ENCODE measurements at places on chromosomes 16 and 17.

DNA sequence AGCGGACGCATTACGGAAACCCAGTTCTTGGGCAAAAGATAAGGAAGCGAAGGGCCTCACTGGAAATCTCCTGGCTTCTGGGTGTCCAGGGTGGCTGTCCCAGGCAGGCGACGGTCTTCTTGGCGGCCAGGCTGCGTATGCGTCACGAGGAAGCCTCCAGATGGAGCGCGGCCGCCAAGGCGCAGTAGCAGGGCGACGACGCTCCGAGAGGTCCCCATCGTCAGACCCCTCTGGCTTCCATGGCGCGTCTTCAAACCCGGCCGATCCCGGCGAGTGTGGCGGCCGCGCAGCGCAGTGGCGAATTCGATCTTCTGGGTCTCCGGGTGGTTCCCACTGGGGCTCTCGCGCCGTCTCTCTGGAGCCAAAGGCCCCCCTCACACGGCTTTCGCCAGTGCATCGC is 13.8 kb upstream of the ANKRD40CL start:
- no peak for DNase-seq

- DNase-seq = no peak
Measured at GRCh38 chr16:54136276-54136625, 150.3 kb downstream of the IRX3 start.

DNA sequence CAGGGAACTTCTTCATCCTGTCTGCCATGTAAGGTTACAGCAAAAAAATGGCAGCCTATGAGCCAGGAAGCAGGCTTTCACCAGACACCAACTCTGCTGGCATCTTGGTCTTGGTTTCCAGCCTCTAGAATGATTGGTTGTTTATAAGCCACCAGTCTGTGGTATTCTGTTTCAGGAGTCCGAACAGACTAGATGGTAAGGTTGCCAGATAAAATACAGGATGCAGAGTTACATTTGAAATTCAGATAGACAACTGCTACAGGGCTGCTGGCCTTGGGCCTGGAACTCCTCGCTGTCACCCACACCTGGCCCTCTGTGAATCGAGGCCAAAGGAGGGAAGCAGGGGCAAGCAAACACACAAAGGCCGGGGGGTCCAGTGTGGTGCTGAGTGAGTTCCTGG is 478.8 kb upstream of the CCL2 start:
- no peak for DNase-seq

- DNase-seq = no peak
Measured at GRCh38 chr17:6420173-6420641, 14.7 kb downstream of the AIPL1 start.

DNA sequence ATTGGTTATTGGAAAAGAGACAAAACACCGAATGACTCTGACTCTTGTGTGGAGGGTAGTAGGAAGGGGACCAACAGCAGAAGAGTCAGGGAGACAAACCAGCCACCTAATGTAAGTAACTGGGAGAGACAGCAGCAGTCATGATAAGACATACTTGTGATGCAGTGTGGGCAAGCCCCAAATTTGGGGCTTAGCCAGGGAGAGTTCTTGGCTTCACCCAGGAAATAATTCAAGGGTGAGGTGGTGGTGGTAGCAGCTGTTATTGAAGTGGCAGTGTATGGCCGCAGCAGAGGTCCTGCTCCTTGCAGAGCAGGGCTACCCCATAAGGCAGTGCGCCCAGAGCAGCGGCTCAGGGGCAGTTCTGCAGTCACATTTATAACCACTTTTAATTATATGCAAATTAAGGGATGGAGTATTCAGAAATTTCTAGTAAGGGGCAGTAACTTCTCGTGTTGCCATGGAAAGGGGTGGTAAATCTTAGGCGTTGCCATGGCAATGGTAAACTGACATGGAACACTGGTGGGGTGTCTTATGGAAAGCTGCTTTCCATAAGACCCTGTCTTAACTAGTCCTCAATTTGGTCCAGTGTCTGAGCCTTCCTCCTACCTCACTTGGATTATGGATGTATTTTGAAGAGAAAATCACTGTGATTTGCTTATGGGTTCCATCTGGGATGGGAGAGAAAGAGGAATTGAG is 317.1 kb downstream of the PHKB start:
- no peak for DNase-seq

DNA sequence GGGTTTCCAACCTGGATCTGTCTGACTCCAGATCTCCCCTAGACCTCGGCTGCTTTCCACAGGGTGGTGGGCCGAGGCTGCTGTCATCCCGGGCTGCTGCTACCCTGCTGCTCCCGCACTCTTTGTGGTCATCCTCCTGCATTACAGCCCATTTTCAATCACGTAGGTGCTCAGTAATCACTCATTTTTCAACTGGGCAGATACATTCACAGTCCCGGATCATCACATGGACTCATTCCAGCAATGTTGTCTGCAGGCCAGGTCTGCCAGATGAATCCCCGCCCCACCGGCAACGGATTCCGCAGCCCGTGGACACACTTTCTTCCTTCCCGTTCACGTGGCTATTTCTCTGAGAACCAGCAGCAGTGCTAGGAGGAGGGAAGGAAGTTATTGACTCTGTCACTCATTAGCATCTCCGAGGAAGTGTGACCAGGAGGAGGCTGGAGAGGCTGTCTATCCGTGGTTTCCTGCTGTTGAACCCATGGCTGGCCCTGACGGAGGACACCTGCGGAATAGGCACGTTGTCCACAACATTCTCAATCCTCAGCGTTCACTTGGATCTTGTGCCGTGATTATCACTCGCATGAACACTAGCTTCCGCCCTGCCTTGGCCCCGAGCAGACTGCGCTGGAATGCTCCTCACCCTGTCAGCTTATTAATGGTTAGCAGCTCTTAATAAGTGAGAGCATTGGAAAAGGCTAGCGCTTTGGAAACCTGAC is 14.7 kb upstream of the ZCCHC14 start:
- no peak for DNase-seq

DNA sequence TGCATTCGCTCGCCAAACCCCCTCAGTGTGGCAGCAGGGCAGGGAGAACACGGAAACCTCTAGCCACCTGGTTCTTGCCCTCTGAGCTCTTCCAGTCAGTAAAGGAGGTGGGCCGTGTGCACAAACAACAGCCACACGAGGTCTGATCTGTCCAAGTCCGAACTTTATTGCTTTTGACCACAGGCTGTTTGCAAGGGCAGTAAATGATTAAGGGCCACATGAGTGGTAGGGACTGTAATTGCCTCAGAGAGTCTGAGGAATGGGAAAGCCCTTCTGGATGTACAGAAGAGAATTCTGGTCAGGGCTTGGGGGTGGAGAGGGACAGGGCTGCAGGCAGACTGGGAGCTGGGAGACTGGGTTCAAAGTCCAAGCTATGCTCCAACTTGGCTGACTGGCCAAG is 75.7 kb upstream of the LHX1 start:
- DNase-seq = no peak

DNA sequence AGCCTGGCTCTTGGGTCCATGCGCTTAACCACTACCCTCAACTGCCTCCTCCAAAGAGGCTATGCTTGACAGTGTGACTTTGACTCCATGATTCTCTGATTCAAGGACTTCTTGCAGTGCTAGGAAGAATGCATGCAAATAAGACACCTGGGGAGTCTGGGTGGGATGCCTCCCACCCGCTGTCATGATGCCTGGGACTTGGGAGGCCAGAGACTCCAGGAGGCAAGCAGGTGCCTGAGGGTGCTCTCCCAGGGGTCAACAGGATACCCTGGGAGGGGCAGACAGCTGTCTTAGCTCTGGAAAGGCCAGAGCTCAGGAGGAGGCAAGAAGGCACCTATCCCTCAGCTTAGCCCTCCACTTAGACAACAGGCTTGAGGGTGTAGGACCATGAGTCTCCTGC is 38.4 kb downstream of the SRCIN1 start:
- no peak for DNase-seq

DNA sequence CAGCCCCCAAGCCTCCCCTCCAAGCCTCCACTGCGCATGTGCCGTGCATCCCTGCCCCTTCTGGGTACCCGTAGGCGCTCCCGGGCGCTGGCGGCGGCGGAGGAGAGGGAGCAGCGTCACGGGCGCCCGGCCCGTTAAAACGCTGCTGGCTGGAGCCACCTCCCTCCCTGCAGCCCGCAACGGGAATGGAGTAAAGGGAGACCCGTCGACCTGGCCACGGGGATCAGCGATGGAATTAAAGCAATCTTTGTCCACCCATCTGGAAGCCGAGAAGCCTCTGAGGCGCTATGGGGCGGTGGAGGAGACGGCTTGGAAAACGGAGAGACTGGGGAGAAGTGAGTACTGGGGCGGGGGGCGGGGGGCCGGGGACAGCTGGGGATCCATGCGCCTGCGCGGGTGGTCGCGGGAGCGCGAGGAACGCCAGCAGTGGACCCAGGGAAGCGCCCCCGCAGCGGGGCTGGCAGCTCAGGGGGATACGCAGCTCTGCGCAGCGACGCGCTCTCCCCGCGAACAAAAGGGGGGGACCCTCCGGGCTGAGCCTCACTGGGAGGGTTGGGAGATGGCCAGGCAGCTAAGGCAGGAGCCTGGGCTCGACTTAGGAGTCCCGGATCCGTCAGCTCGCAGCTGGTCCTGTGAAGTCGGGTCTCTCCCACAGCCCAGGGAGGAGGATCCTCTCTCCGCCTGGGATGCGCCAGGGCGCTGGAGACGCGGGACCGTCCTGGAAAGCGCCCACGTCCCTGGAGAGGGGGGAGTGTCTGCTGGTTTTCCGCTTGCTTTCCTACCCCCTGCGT is at the start of gene BMERB1:
TSS of gene BMERB1 (plus strand) at position 164 of the 791 bp plus-strand sequence. CDS start at position 230, 66 bp downstream.
- DNase-seq = peak; percentile 37

DNA sequence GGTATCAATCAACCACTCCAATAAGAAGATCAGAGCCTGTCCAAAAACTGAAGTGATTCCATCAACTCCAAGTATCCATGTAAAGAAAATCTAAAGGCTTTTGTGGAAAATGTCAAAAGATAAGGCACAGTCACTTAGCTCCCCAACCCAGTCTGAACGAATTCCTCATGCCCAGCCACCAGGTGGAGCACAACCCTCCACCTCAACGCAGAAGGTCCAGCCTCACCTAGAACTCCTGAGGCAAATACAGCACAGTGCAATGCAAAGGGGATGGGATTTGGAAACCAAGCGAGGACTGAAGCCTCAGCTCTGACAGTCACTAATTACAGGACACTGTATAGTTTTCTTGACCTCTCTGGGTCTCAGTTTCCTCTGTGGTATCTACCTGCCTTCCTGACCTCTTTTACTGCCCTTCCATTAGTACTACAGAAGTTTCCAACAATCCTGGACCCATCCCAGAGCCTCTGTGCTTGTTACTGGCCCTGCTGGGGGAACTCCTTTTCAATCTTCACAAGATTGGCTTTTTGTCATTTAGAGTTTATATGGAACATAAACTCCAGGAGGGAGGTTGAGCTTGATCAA is 2.0 kb downstream of the NCBP3 start:
- DNase-seq = no peak

- no peak for DNase-seq
Measured at GRCh38 chr16:71927787-71928186, 32.5 kb downstream of the IST1 start.

DNA sequence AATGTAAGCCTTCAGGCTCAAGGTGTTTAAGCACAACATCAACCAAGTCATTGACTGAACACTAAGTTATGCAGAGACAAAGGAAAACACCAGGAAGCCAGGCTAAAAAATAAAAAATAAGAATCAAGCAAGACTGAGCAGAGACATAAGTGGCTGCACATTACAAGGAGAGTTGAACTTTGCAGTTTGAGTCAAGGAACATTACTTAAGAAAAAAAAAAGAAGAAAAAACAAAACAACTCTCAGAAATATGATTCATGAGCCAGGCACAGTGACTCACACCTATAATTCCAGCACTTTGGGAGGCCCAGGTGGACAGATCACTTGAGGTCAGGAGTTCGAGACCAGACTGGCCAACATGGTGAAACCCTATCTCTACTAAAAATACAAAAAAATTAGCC is 168.1 kb downstream of the C16orf95 start:
- DNase-seq = no peak

- DNase-seq = no peak
Measured at GRCh38 chr16:5681966-5682365, 584.4 kb upstream of the EEF2KMT start.

DNA sequence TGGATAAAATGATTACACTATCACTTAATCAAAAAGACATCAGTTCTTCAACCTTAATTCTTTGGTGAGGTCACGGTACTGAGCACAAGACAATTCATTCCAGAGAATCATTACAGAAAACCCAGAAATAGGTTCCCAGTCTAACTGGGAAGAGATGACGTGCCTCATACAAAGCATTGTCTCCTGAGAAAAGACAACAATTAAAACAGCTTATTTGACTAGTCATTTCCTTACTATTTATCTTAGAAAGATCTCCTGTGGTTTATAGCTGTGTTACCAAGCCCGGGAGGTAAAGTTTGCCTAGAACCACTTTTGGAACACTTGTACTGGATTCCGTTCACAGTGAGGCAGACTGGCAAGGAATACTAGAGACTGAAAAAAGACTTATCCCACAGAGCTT is 5.1 kb downstream of the PHF12 start:
- DNase-seq = peak; percentile 34

DNA sequence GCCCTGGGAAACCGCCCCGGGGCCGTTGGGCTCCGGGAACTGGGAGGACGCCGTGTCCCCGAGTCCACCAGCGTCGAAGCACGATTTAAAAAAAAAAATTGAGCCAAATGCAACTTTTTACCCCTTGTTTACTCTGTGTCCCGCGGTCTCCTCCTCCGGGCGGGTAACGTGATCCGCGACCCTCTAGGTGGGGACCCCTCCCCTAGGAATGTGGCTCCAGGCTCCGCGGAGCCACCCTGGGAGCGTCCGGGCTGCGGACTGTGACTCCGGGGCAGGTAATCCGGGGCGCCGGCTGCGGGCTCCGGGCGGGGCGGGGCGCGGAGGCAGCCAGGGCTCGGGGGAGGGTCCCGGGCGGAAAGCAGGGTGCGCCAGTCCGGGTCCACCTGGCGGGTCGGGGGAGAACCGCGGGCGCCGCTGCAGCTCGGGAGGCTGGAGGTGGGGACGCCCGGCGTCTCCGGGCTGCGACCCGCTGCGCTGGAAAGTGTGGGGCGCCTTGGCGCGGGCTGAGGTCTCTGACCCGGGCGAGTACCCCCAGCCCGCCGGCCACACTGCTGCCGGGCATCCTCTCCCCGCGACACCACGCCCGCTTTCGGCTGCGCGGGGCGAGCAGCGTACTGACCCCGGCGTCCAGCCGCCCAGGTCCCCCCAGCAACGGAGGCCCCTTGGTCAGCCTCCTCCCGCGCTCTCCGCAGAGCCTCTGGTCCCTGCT is 852 bp upstream of the HELZ start:
- DNase-seq = no peak

DNA sequence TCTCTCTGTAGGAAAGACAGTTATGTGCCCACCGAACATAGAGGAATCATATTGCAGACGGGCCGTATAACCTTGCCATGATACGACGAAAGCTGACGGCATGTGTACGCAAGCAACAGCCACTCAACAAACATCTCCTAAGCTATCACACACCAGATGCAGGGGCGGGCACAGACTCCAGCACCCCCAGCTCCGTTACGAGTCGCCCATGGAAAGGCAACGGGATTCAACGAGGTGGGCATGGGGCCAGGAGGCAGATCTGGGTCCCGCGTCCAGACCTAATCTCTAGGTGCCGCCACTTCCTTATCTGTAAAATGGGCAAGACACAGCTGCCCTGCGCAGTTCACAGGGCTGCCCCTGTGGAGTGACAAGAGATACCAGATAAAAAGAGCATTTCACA is 35.6 kb downstream of the ABR start:
- DNase-seq = no peak

- no peak for DNase-seq
Measured at GRCh38 chr17:63827801-63828221, 348 bp upstream of the FTSJ3 start.

GRCh38 chr17:65154770-65155589 is 17.8 kb downstream of the RGS9 start:
- peak; percentile 32 for DNase-seq

Data from skeletal muscle cell (primary cell).